ENCODE measurements at places on chromosomes 3 and 15.
A peak's percentile ranks its signal among the peaks of the same experiment; 100 is the strongest.

- no peak for DNase-seq
These were observed 95.1 kb upstream of the PDZRN3 start for GRCh38 chr3:73719861-73720260.

DNA sequence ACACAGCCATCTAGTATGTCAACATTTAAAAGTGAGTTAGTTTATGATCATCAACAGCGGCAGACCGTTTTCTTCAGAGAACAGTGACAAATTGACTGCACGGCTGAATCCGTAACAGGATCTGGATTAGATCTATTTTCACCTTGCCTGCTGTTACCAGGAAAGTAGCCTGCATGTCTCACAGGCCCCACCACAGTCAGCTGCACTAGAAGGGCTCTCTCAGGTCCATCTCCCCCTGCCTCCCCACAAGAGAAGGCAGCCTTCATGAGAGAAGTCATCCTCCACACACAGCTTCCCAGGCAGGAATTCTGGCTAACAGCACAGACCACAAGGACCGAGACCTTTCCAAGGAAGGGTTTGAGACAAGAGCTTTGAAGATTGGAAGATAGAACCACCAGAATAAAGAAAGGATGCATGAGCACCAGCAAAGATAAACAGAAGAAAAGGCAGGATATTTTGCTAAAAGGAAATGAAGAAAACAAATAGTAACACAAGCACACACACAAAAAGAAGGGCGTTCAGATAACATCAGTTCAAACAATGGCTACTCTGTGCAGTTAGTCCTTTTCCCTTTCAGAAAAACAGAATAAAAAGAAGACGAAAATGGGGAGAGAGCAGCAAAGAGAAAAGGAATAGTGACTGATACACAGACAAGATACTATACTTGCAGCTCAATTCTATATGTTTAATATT lies 127.5 kb downstream of the SNRK start:
- no peak for DNase-seq

- no peak for DNase-seq
These were observed 192.9 kb upstream of the IL12A start for GRCh38 chr3:159795681-159796175.

DNA sequence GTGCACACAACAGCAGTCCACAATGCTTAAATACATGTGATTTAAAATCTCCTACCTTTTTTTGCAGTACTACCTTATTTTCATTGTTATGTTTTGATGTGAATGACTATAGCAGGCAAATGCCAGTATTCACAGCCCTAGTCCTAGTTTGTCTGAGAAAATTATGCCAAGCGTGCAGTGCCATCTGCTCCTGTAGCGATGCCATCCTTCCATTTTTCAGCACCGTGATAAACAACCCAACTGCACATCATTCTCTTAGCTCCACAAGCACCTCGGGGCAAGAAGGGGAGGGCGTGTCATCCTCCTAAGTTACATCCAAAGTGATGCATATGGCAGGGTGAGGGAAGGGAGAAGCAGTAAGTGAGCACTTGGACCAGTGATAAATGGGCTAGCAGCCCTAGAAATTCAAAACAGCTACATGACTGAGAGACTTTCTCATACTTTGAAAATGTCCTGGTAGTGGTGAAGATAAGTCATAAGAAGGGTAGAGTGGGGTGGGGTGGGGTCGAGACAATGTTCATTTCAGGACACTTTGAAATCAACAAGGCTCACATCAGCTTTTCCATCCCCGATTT lies 198.8 kb downstream of the LSAMP start:
- no peak for DNase-seq

GRCh38 chr15:68278345-68278594 lies 725 bp downstream of the FEM1B start:
- DNase-seq = no peak

- no peak for DNase-seq
These were observed 67.4 kb upstream of the UNC13C start for GRCh38 chr15:53910852-53911251.

GRCh38 chr3:16936233-16936632 lies 51.5 kb downstream of the PLCL2 start:
- DNase-seq = no peak

DNA sequence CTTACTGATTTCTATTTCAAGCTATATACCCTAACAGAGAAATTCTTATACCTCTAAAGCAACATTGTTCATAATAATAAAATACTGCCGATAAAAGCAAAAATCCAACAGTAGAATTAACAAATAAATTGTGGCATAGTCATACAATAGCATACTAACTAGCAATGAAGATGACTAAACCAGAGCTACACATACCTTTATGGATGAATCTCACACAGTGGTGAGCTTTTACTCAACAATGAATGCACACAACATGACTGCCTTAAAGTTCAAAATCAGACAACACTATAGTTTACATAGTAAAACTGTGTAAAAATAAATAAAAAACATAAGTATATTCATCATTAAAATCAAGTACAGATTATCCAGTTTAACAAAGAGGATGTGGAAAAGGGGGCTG lies 99.1 kb downstream of the NR1I2 start:
- DNase-seq = no peak

DNA sequence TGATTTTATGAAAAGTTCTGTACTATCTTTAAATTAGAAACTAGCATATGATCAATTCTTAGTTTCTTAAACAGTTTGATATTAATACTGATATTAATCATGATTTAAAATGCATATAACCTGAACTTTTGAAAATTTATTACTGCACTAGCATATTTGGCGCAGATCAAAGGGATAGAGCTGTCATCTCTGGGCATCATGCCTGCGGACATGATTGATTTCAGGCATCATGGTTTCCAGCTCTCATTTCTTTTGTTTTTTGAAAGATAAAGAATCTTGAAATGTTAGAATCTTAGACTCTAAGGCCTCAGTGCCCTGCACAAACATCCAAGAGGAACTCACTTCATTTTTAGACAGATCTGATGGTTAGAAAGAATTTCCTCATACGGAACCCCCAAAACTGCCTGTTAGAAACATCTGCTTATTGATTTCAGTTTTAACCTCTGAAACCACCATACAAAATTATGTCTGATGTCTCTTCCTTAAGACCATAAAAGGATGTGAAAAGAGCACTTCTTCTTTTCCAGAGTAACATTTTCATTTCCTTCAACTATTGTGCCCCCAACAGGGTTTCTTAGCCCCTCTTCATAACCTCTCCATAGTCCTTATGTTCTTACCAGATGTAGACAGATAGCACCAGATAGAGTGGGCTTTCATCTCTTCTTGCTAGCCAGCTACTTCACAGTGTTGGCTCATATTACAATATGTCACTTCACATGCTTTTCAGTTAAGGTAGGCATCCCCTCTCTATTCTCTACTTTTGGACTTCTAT lies 110.8 kb downstream of the BBX start:
- DNase-seq = no peak

- no peak for DNase-seq
These were observed 711.3 kb upstream of the NAALADL2 start for GRCh38 chr3:174147798-174148197.

DNA sequence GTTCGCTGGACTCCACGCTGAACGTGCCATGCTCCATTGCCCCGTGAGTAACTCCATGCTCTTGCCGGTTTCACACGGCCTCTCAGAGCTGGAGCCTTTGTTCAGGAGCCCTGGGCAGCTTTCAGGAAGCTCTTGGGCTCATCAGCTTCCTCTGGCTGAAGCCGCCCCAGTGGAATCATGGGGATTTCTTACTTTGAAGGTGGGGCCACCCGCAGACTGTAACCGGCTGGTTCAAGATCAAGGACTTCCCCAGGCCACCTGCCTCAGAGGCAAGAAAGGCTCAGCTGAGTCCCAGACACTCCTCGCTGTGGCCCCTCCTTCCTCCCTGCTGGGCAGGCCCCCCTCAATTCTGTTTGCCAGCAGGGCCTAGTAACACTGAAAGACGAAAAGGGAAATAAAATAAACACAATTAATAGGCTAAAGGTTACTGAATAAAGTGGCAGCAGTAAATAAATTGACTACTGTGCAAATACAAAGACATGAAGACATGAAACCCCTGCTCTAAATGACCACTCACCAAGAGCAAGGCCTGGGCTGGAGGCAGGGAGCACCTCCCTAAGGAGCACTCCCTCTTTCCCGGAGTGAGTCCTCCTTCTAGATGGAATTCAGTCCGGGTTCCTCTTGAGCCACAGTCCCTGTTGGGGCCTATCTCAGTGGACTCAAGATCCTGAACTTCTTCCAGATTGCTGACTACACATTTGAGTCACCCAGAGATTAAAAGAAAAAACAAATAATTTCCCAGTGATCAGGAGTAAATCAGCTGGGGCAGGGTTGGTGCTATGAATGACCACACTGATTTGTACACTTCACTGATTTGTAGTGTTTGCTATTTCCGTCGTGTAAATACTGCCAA lies 51.0 kb downstream of the ZDHHC19 start:
- DNase-seq = no peak

DNA sequence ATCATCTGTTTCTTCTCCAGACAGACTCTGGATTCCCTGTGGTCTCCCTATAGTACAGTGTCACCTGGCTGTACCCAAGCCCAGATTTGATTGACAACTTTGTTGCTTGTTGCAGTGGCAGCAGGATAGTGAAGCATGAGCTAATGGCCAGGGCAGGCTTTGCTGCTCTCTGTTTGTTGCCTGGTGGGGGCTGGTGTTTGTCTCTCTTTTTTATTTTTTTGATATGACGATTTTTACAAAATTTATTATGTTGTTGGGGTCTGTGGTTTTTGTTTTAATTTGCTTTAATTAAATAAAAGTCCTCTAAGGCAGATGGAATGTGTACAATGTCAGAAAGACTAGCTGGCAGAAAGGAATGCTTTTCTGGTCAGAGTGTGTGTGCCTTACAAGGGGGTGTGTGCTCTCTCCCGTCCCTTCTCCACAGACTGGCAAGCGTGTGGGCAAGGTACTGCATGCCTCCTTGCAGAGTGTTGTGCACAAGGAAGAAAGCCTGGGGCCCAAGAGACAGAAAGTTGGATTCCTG lies 15.2 kb upstream of the CLEC3B start:
- DNase-seq = no peak

GRCh38 chr3:159322322-159322939 lies 520.6 kb downstream of the MFSD1 start:
- DNase-seq = peak; percentile 1

- DNase-seq = no peak
These were observed 18.9 kb downstream of the ILDR1 start for GRCh38 chr3:122003112-122003511.

- no peak for DNase-seq
These were observed 405.7 kb downstream of the LSAMP start for GRCh38 chr3:116039651-116039985.

GRCh38 chr3:10929978-10930665 lies 62.4 kb upstream of the SLC6A1 start:
- no peak for DNase-seq

- no peak for DNase-seq
These were observed 163.3 kb upstream of the IL12A start for GRCh38 chr3:159825216-159825854.

DNA sequence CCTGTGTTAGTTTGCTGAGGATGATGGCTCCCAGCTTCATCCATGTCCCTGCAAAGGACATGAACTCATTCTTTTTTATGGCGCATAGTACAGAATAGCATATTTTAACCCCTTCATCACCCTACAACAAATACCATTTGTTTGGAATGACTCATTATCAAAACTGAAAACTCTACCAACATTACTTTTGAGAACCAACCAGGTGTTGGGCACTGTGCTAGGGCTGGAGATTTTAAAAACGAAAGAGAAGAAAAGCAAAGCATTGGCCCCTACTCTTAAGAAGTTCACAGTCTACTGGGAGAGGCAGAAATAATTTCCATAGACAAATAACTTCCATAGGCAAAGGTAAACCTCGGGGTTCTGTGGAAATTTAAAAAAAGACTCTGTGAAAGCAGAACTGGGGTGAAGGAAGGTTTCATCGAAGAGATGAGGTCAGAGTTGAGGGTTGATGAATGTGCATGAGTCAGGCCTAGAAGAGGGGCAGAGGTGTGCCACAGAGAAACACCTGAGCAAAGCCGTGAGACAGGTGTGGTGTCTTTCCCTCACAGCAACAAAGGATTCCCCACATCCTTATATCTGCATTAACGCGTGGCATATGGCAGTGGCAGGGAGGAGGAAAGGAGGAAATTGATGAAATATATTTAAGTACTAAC lies 51.0 kb downstream of the MCF2L2 start:
- no peak for DNase-seq

DNA sequence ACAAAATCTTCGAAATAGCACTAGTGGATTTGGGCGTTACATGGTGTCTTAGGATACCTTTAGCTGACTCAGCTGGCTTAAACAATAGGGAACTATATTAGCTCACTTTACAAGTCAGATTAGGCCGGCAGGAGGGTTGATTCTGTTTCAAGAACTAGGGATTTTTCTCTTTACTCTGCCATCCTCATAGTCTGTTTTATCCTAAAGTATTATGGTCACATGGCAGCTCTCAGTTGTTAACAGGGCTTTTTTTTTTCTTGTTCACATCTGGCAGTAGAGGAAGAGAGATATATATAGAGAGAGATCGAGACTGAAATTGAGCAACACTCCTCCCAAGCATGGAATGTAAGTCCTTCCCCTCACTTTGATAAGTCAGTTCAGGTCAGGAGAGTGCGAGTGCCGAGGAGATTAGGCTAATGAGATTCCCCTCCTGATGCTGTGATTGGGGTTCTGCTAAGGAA lies 32.9 kb downstream of the CHP1 start:
- DNase-seq = no peak

DNA sequence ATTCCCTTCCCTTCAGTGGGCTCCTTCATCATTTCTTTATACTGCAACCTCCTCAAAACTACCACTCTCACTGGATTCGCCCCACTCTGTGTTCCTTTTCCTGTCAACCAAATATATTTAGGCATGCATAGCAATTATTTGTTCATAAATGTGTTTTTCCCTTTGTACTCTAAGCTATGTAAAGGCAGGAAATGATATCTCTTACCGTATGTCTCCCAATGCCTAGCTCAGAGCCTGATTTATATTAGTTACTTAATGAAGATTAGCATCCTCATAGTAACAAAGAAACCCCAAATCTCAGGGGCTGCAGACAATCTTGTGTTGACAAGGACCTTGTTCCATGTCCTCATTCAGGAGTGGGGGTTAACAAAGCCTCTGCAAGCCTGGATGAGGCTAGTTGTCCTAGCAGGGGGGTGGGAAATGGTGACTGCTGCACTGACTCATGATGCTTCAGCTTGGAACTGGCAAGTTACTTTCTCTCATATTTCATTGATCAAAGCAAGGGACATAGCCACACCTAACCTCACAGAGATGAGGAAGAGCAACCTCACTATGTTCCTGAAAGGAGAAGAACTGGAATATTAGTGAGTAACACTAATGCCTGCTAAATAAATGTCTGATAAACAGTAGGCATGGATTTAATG lies 15.2 kb downstream of the PHLDB2 start:
- no peak for DNase-seq

GRCh38 chr3:141100531-141101320 lies 49.6 kb downstream of the SPSB4 start:
- no peak for DNase-seq

DNA sequence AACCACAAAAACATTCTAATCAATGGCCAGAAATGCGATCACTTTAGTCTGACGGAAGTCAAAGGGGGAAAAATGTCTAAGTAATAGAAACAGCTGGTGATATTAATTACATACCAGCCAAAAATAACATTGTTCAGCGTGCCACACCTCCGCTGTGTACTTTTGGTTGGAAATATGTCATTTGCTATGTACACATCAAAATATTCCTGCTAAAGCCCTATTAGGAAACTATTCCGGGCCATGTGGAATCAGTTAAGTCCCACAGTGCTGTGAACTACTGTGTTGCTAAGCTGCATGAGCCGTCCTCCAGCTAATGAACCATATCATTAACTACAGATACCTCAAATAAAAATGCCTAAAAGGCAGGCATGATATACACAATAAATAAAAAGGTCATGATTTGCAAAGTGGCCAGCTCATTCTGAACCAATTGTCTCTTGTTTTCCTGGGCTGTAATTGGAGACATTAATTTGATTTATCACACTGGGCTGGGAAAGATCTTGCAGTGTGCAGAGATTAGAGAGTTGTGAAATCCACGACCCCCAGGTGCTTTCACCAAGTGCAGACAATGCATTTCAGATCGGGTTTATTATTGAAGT lies 200.5 kb upstream of the LRTM1 start:
- DNase-seq = no peak
